ENCODE measurements at places on chromosomes 4 and X. TPM values are rescaled to one million over a fixed set of nuclear protein-coding genes. Genes with fewer than 3 reads are reported as not detected.

Gene AIMP1
- 41.5 TPM for polyA plus RNA-seq

DNA sequence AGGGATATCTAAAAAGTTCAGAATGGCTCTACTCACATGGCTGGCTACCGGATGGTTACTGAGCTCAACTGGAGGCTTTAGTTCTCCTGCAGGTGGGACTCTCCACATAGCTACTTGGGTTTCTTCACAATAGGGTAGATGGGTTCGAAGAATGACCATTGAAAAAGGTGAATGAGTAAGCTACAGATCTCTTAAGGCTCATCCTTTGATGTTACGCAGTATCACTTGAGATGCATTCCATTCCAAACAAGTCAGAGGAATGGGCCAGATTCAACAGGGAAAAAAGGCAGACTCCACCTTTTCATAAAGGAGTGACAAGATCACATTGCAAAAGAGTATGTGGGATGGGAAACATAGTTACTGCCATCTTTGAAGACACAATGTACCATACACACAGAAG, 52.6 kb downstream of the DDX53 start:
- DNase-seq, result no peak

DNA sequence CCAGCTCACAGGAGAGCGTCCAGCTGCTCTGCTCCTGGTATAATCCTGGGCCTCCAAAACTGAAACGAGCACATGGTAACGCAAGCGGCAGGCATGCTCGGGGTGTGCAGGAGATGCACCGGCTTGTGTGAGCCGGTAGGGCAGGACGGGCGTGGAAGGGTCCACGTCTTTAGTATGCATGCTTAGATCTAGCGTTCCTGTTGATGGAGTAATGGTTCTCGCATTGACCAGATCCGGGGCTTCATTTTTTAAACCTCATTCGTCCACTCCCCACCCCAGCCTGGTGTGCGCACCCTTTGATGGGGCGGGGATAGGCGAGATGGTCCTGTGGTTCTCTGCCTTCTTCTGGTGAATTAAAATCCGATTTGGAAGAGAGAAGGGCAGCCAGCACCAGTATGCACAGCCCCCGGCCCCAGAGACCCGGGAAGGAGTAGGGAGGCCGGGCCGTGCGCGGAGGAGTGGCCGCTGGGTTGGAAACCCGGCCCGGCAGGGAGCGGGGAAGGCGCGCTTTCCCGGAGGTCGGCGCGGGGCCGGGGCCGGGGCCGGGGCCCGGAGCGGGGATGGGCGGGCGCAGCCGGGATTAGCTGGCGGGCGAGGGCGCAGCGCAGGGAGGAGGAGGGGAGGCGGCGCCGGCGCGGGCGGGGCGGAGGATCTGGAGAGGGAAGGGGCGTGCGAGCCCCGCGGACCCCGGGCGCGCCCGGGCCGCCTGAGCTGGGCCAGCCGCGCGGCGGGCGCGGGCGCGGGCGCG, 39.9 kb downstream of the FAM149A start:
- DNase-seq, result peak; percentile 56

- DNase-seq, result no peak
These were observed 43.9 kb upstream of the ACSL4 start for GRCh38 chrX:109776986-109777385.

DNA sequence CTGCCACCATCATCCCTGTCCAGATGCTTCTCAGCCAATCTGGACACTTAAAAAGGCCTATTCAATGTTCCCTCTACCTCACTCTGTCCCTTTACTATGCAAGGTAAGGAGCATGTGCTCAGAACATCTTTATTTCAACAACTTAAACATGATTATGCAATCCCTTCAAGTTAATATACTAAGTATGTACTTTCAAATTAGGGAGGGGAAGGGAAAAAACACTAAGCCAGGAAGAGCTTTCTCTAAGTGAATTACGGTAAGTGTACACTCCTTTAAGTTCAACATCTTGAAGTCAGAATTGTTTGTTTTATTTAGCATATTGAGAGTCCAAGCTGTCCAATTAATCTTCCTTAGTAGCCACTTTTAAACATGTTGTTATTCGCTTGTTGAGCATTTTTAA, 14.1 kb downstream of the SLC10A7 start:
- DNase-seq, result no peak

GRCh38 chrX:41664908-41665307, 23.9 kb upstream of the GPR34 start:
- no peak for DNase-seq

Gene BMP3
- 1.5 TPM for polyA plus RNA-seq

Gene RXFP1
- polyA plus RNA-seq, result 0.19 TPM

- no peak for DNase-seq
These were observed 9.0 kb upstream of the MAGEA8 start for GRCh38 chrX:149871940-149872339.

Gene ZNF330
- 38.5 TPM for polyA plus RNA-seq

DNA sequence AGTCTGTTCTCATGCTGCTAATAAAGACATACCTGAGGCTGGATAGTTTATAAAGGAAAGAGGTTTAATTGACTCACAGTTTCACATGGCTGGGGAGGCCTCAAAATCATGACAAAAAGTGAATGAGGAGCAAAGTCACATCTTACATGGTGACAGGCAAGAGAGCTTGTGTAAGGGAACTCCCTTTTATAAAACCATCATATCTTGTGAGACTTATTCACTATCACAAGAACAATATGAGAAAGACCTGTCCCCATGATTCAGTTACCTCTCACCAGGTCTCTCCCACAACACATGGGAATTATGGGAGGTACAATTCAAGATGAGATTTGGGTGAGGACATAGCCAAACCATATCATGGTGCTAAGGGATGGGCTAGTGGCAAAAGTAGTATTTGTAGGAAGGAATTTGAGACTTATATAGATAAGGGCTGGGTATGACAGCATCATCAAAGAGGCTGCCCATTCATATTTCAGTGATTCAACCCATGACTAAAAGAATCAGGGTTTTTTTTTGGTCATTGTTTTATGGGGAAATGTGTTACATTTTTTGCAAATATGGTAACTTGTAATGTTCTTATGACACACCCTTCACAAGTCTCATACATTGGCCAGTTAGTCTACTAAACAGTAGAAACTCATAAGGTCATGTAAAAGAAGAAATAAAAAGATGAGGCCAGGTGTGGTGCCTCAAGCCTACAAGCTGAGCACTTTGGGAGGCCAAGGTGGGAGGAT, 34.7 kb downstream of the NUP62CL start:
- DNase-seq, result no peak

- DNase-seq, result peak; percentile 86
These were observed at the start of gene SFRP2 for GRCh38 chr4:153788413-153789276. SFRP2 (minus strand) TSS chr4:153789083; CDS start chr4:153788835, 248 bp downstream.

Gene NEK1
- 11.0 TPM for polyA plus RNA-seq

Gene MAGEA11
- not detected for polyA plus RNA-seq

Gene SLC26A1
- polyA plus RNA-seq, result 1.2 TPM

DNA sequence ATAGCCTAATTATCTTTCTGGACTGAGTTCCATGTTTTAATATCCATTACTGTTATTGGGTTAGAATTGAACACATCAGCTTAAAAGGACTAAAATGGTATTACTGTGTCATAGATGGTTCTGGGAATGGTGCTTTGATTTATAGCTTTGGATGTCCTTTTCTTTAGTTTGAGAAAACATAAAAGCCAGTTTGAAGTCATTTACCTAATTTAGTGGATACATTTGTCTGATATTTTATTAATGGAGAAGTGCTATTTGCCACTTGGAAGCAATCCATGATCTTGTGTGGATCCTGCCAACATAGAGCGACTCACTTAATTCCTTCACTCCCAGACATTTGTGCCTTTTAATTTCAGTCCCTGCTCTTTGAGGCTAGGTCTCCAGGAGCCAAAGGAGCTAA, 212.4 kb upstream of the PACRGL start:
- no peak for DNase-seq

Gene IL9R
- not detected for polyA plus RNA-seq

- DNase-seq, result no peak
These were observed 6.9 kb downstream of the PJA1 start for GRCh38 chrX:69158166-69158980.

DNA sequence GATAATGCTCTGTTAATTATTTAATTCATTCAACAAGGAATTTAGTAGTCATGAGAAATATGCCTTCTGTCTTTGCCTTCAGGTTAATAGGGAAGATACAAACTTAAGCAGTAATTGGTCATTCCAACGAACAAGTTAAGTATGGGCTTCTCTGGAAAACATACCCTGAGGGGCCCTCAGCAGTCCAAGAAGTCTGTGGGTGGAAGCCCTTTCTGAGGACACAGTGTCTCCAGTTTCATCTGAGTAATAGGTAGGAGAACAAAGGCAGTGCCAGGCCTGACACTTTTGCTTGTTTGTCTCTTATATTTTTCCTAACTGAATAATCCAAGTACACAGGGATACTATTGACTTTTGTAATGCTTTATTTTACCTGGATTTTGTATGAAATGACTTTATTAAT, 262.5 kb downstream of the FBXW7 start:
- DNase-seq, result no peak

- DNase-seq, result no peak
These were observed 44.3 kb downstream of the CCSER1 start for GRCh38 chr4:90171491-90171890.

GRCh38 chrX:84453351-84454246, 48.7 kb downstream of the HDX start:
- DNase-seq, result no peak

GRCh38 chr4:17846266-17846665, 35.5 kb downstream of the NCAPG start:
- no peak for DNase-seq

Gene EGF
- polyA plus RNA-seq, result 7.1 TPM

Gene TREX2
- 0.43 TPM for polyA plus RNA-seq

Gene SOWAHD
- 0.75 TPM for polyA plus RNA-seq

DNA sequence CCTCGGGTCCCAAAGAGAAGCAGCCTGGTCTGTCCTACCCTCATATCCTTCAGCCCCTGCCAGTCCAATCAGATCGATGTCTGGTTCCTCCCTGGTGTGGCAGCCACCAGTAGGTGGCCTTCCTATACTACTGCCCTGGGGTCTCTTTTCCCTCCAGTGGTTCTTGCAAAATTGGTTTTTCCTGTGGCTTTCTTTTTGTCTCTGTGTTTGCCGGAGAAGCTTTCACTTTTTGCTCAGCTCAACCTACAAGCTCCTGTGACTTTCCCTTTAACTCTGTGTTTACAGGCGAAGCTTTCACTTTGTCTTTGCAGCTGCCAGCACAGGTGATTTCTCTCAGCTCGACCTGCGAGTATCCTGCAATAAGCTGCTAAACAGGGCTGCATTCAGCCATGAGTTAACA, 46.8 kb downstream of the UGT2A3 start:
- no peak for DNase-seq

- no peak for DNase-seq
These were observed 20.9 kb upstream of the NDNF start for GRCh38 chr4:121093261-121093660.

DNA sequence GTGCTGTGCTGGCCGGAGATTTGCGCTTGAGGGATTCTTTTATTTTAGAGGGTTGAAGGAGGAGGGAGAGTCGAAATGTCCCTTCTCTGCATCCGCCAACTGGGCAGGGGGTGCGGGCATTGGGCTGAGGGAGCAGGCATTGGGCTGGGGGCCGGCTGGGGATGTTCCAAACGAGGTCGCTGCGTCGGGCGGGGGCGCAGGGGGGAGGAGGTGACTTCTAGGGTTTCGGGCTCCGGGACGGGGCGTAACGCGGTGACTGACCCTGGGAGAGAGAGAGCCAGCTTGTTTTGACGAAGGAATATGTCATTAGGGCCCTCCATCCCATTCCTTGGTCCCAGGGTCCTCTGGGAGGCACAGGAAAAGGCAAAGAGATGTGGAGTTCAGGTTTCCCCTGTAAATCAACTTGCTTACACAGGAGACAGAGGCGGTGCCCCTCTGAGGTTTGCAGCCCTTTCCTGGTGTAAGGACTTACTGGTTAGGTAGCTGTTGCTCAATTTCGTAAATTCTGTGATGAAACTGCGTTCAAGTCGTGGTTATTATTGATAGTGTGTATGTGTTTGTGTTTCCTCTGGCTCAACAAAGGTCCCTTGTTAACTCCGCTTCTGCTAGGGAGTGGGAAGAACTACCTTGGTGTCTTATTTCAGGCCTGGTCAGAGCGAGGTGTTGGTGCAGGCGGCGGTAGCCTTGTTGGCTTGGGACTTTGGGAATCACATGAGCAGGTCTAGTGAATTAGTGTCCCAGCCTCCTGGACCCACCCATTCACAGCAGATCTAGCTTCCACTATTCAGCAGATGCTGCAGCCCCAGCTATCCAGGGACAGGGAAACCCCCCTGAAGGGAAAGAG, 716 bp downstream of the FHIP1A start:
- no peak for DNase-seq

- DNase-seq, result no peak
These were observed 212.5 kb downstream of the GC start for GRCh38 chr4:71571346-71571745.

Gene POU3F4
- polyA plus RNA-seq, result not detected

DNA sequence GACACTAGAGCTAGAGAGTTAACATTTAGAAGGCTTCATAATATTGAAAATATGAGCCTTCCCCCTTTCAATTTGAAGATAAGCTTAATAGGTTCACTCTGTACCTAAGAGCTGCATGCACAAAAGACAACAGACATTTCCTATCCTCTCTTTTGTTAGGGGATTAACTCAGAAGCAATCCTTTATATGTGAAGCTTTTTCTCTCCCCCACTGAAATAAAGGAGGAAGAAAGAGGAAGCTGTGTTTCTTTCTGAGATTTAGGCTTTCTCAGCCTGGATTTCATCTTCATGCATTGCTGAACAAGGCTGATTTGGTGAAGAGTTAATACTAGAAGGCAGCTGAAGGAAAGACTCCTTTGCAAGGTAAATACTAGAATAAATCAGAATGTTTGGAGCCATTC, 21.0 kb upstream of the CABS1 start:
- DNase-seq, result no peak

- DNase-seq, result no peak
These were observed 3.8 kb downstream of the CHST7 start for GRCh38 chrX:46577221-46578005.

GRCh38 chrX:122119361-122119760, 1064.7 kb upstream of the GRIA3 start:
- peak; percentile 12 for DNase-seq

DNA sequence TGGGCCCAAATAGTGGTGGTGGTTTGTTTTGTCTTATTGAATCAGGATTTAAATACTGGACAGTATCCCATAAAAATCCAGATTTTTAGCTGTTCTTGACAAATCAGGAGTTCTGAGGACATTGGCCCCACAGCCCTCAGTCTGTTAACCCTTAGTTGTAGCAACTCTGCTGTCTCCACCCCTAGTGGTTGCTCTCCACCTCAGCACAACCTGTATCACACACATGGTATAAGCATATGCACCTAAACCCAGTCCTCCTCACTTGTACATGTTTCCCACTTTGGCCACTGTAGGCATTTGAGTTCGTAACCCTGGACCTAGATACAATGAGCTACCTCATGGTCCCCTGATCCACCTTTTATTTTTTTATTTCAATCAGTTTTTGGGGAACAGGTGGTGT, 75.9 kb downstream of the MRPL1 start:
- no peak for DNase-seq

DNA sequence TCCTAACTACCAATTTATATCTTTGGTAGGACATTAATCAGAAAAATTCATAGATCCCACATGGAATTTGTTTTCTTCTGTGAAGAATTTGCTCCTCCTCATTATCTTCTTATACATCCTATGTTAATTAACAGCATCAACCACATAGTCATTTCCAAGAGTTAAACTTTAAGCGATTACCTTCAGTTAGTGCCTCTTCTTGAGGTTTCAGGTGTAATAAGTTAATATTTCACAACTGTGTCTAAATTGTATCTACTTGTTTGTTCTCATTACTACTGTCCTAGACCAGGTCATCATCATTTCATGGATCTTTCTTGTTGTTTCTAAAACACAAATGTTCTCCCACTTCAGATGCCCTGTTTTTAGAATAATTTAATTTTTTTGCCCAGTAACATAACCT, 457.9 kb downstream of the FAT4 start:
- no peak for DNase-seq

GRCh38 chrX:1748408-1748807, 133.5 kb downstream of the ASMT start:
- no peak for DNase-seq

- DNase-seq, result no peak
These were observed 19.6 kb upstream of the LCORL start for GRCh38 chr4:18041114-18041513.

All from muscle of back (tissue), 13 donors.